Thyroid gland (tissue), 4 donors: ENCODE measurements at places on chromosomes 4 and X. TPM values are rescaled to one million over a fixed set of nuclear protein-coding genes. Genes with fewer than 3 reads are reported as not detected.

DNA sequence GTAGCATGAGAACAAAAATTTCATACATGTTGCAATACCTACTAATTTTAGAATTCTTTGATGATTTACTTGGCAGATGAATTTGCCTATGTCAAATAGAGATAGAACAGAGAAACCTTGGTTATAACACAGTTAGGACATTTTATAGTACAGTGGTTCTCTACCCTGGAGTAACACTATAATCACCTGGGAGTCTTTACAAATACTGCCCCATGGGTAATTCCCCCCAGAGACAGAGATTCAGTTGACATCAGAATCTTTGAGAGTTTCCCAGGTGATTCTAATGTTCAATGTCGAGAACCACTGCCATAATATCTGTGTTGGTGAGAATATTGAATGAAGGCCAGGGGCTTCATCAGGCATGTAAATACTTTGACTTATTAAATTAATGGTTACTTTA, 401.3 kb upstream of the NDST4 start:
- no peaks in the 10 kb centered on the region for H3K27me3 ChIP-seq
- H3K4me3 ChIP-seq = no peak overlapping the region
- no peaks in the 10 kb centered on the region for H3K4me1 ChIP-seq
- no peaks in the 10 kb centered on the region for H3K36me3 ChIP-seq

DNA sequence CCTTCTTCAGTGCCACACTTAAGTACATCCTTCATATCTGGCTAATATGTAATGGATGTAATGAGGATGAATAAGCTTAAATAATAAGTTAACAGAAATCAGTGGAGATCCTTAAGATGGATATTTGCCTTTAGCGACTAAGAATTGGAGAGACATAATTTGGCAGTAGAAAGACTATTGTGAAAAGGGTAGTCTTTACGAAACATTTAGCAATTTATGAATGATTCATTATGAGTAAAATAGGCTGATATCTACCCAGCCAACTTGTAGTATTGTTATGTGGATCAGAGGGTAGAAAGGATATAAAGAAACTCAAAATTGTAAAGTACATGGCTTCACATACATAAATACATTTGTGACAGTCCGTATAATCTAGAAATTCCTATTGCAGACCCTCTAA, 2371.8 kb downstream of the PCDH7 start:
- H3K4me1 ChIP-seq = no peaks in the 10 kb centered on the region
- H3K36me3 ChIP-seq = no peaks in the 10 kb centered on the region
- H3K27ac ChIP-seq = no peak overlapping the region
- H3K27me3 ChIP-seq = no peaks in the 10 kb centered on the region

- DNase-seq = peak; percentile 48
- no peak overlapping the region for H3K4me3 ChIP-seq
- no peak overlapping the region for H3K27ac ChIP-seq
- H3K27me3 ChIP-seq = no peaks in the 10 kb centered on the region
- H3K4me1 ChIP-seq = no peaks in the 10 kb centered on the region
These were observed 87.3 kb downstream of the PRSS12 start for GRCh38 chr4:118265312-118266144.

- H3K36me3 ChIP-seq = no peaks in the 10 kb centered on the region
- no peak overlapping the region for H3K27ac ChIP-seq
- H3K4me1 ChIP-seq = no peaks in the 10 kb centered on the region
- H3K4me3 ChIP-seq = no peak overlapping the region
- no peak for DNase-seq
- H3K27me3 ChIP-seq = no peaks in the 10 kb centered on the region
These were observed 18.6 kb upstream of the RNF128 start for GRCh38 chrX:106707771-106708454.

- H3K4me3 ChIP-seq = no peak overlapping the region
- H3K27ac ChIP-seq = no peak overlapping the region
- H3K4me1 ChIP-seq = peaks cover 35% of the 10 kb centered on the region
These were observed 7.4 kb downstream of the GAB1 start for GRCh38 chr4:143344041-143344440.

DNA sequence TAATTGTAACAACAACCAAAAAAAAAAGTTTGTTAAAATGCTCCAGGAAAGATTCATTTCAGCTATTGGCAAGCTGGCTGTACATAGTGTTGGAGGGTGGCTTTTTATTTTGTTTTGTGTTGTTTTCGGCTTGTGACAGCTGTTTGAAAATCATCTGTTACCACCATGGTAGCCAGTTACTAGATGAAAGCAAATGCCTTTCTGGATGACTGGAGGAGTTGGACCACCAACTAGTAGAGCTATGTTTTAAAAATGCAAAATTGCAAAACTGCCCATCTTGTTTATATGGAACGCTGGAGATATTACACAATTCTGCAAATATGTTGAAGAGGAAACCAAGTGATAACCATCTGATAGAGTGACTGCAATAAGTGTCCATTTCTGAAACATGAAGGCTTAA, 53.2 kb upstream of the TNIP3 start:
- no peak overlapping the region for H3K27ac ChIP-seq
- no peaks in the 10 kb centered on the region for H3K36me3 ChIP-seq
- H3K4me3 ChIP-seq = no peak overlapping the region
- no peak for DNase-seq

- no peak for DNase-seq
- no peaks in the 10 kb centered on the region for H3K4me1 ChIP-seq
- no peaks in the 10 kb centered on the region for H3K36me3 ChIP-seq
- H3K4me3 ChIP-seq = no peak overlapping the region
These were observed 214.4 kb upstream of the PPP1R2C start for GRCh38 chrX:42992199-42992943.

DNA sequence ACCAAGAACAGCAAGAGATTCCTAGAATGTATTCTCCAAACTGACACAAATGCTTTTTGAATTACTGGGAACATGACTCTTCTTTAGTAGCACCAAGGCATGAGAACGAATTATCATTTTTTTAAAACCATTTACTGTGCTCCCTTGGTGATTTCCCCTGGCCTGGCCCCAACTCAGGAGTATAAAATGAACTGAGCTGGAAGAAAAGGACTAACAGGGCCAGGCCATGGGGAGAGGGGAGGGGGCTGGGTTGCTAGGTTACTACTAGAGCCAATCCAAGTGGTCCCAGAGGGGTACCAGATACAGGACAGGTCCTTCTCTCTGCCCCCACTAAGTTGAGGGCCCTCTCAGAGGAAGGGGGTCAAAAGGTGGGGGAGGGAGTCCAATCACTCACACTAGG, 23.1 kb downstream of the SASH3 start:
- H3K27ac ChIP-seq = no peak overlapping the region
- no peaks in the 10 kb centered on the region for H3K27me3 ChIP-seq
- no peak overlapping the region for H3K4me3 ChIP-seq
- H3K4me1 ChIP-seq = no peaks in the 10 kb centered on the region
- DNase-seq = no peak

- H3K36me3 ChIP-seq = no peaks in the 10 kb centered on the region
- no peaks in the 10 kb centered on the region for H3K4me1 ChIP-seq
- H3K27me3 ChIP-seq = no peaks in the 10 kb centered on the region
- no peak overlapping the region for H3K27ac ChIP-seq
These were observed 83.4 kb downstream of the PHKA2 start for GRCh38 chrX:18900401-18900976.

GRCh38 chrX:499870-500364, 113.2 kb upstream of the PPP2R3B start:
- no peak overlapping the region for H3K27ac ChIP-seq
- no peak for DNase-seq
- H3K27me3 ChIP-seq = no peaks in the 10 kb centered on the region
- H3K4me3 ChIP-seq = no peak overlapping the region
- H3K4me1 ChIP-seq = no peaks in the 10 kb centered on the region

DNA sequence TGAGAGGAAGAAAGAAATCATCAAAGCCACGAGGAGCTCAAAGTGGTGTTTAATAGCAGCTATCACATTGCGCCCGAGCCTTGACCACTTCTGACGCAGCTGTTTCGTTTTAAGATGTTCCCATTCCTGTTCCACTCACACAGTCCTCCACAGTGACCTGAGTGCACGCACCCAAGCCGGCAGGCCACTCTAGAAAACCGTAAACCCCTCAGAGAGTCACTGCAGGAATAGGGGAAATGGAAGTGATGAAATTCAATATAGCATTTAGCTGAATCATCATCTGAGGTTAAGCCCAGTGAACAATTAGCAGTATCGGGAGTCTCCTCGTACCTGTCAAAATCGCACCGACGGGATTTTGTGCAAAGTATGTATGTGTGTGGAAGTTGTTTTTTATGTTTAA, 17.9 kb upstream of the HAND2 start:
- no peaks in the 10 kb centered on the region for H3K36me3 ChIP-seq
- no peak overlapping the region for H3K27ac ChIP-seq
- H3K27me3 ChIP-seq = peaks cover 3% of the 10 kb centered on the region
- H3K4me1 ChIP-seq = no peaks in the 10 kb centered on the region

GRCh38 chrX:137427816-137428215, 138.1 kb upstream of the ZIC3 start:
- DNase-seq = no peak
- H3K4me1 ChIP-seq = peaks cover 12% of the 10 kb centered on the region
- H3K36me3 ChIP-seq = no peaks in the 10 kb centered on the region
- H3K4me3 ChIP-seq = no peak overlapping the region
- H3K27me3 ChIP-seq = peaks cover 33% of the 10 kb centered on the region

- no peaks in the 10 kb centered on the region for H3K27me3 ChIP-seq
- H3K36me3 ChIP-seq = no peaks in the 10 kb centered on the region
- H3K4me1 ChIP-seq = no peaks in the 10 kb centered on the region
- no peak overlapping the region for H3K27ac ChIP-seq
- no peak for DNase-seq
- no peak overlapping the region for H3K4me3 ChIP-seq
These were observed 504.3 kb upstream of the ZFP42 start for GRCh38 chr4:187491286-187491685.

DNA sequence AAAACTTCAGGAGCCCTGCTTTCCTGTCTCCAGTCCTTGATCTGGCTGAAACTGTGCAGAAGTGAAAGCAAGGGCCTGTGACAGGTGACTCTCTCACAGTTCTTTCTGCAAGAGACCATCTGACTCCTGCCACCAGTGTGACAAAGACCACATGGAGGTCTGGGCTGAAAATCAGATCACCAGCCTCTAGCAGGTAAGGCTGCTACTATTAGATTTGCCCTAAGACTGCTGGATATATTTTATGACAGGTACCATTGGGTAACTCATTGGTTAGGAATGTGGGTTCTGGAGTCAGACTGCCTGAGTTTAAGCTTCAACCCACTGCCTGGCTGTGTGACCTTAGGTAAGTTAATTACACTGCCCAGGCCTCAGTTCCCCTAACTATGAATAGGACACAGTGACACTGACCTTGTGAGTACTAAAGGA, 163.3 kb upstream of the SLC7A11 start:
- no peaks in the 10 kb centered on the region for H3K27me3 ChIP-seq
- peaks cover 16% of the 10 kb centered on the region for H3K4me1 ChIP-seq
- H3K4me3 ChIP-seq = no peak overlapping the region
- H3K27ac ChIP-seq = no peak overlapping the region
- no peaks in the 10 kb centered on the region for H3K36me3 ChIP-seq
- DNase-seq = no peak

DNA sequence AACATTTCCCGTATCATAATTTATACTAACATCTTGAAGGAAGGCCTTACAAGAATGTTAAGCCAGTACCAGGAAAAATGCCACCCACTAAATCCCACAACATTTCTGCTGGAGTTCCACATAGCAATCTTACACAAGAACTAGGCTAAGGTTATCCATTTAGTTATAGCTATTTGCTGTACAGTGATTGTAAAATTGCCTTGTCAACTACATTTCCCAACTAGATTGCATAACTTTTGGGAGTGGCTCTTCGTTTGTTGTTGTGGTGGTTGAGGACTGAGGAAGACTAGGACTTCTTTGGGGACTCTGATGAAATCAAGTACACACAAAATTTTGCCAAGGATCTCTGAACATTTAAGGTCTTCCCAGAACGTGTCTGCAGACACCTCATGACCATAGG, 8.0 kb downstream of the IBSP start:
- no peak for DNase-seq
- H3K27ac ChIP-seq = no peak overlapping the region
- H3K27me3 ChIP-seq = no peaks in the 10 kb centered on the region
- H3K36me3 ChIP-seq = no peaks in the 10 kb centered on the region

GRCh38 chr4:186932631-186933187, 209.1 kb upstream of the FAT1 start:
- no peak for DNase-seq
- no peaks in the 10 kb centered on the region for H3K36me3 ChIP-seq
- no peak overlapping the region for H3K4me3 ChIP-seq
- no peak overlapping the region for H3K27ac ChIP-seq
- no peaks in the 10 kb centered on the region for H3K27me3 ChIP-seq

Gene KLHL13
- 1.8 TPM for total RNA-seq

Gene CYBB
- 18.9 TPM for total RNA-seq

Gene MTTP
- 0.67 TPM for total RNA-seq

Gene WNK3
- 7.0 TPM for total RNA-seq

Gene HERC5
- total RNA-seq = 8.2 TPM

Gene NSUN7
- total RNA-seq = 19.3 TPM

Gene GLOD5
- total RNA-seq = 1.2 TPM

Gene ITGB1BP2
- total RNA-seq = not detected
